ENCODE measurements at places on chromosomes 12 and 14.

DNA sequence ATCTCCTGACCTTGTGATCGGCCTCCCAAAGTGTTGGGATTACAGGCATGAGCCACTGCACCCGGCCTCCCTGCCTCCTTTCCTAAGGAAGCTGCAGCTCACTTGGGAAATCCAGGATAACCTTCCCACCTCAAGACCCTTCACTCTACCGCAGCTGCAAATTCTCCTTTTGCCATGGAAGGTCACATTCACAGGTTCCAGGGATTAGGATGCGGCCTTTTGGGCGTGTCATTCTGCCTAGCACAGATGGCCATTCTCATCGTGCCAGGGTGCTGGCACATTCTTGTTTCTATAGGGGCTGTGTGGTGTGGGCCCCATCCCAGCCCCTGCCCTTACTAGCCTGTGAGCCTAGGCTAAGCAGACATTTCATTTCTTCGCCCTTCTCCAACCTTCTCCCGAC is 219.9 kb downstream of the CHST11 start:
- no peak for DNase-seq

DNA sequence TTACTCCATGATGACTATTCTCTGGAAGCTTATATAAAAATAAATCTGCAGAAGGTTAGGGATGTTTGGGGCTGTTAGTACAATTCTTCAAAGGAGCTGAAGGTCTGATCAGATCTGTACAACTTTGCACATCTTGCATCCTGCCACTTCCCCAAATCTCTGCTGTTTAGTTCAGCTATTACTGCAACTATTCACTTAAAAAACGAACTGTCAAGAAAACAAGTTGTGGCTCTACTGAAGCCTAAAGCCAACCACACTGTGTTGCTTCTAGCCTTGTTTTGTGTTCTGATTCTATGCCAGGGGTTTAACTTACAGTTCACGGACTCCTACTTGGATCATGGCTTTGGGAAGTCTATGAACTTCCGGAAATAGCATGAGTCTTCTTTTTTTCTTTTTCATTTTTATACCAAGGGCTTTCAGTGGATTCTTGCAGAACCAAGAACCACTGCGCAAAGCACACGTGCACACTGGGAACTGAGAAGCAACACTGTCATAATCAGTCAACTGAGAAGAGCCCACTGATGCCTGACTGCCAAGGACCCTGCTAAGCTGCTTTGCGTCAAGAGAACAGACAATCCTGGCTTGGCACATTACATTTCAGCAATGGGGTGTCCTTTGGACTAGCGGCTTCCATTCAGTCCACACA is 66.3 kb upstream of the EEA1 start:
- DNase-seq, result no peak

DNA sequence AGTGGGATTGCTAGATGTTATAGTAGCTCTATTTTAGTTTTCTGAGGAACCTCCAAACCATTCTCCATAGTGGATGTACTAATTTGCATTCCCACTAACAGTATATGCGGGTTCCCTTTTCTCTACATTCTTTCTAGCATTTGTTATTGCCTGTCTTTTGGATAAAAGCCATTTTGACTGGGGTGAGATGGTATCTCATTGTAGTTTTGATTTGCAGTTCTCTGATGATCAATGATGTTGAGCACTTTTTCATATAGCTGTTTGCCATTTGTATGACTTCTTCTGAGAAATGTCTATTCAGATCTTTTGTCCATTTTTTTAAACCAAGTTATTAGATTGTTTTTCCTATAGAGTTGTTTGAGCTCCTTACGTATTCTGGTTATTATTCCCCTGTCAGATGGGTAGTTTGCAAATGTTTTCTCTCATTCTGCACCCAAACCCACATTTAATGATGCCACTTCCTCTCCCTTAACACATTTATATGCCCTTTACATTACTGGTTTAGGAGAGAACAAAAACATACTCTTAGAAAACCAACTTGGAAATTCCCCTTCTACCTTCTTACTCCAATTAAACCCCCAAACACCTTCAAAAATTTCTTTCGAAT is 48.2 kb downstream of the NELL2 start:
- DNase-seq, result no peak

GRCh38 chr12:52792185-52793029 is 3.5 kb downstream of the KRT3 start:
- no peak for DNase-seq

GRCh38 chr14:91159906-91160305 is 46.0 kb downstream of the DGLUCY start:
- DNase-seq, result no peak

DNA sequence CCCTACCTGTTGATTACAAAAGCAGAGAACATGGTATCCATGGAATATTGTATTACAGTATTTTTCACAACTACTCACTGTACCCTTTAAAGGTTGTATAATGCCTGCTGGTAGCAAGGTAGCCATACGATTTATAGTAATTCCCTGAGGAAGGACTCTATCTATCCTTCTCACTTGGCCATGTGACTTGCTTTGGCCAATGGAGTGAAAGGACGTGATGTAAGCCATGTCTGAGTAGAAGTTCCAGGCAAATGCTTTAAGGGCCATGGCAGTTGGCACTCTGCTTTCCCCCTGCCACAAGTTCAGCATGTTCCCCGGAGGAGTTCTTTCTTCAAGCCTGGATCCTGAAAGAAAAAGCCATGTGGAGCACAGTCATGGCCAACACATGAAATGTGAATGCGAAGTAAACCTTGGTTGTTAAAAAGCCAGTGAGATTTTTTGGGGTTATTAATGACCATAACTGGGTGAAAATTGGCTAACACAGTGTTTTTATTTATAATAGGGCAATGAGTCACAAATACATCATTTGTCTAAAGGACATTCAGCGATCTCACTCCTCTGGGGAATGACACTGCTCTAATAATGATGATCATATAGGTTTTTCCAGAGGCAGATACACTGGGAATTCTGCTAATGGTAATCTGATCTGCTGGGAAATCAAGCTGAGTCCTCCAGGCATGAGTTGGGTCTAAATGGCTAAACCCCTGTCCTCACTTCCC is 67.4 kb upstream of the SLC38A2 start:
- DNase-seq, result no peak

DNA sequence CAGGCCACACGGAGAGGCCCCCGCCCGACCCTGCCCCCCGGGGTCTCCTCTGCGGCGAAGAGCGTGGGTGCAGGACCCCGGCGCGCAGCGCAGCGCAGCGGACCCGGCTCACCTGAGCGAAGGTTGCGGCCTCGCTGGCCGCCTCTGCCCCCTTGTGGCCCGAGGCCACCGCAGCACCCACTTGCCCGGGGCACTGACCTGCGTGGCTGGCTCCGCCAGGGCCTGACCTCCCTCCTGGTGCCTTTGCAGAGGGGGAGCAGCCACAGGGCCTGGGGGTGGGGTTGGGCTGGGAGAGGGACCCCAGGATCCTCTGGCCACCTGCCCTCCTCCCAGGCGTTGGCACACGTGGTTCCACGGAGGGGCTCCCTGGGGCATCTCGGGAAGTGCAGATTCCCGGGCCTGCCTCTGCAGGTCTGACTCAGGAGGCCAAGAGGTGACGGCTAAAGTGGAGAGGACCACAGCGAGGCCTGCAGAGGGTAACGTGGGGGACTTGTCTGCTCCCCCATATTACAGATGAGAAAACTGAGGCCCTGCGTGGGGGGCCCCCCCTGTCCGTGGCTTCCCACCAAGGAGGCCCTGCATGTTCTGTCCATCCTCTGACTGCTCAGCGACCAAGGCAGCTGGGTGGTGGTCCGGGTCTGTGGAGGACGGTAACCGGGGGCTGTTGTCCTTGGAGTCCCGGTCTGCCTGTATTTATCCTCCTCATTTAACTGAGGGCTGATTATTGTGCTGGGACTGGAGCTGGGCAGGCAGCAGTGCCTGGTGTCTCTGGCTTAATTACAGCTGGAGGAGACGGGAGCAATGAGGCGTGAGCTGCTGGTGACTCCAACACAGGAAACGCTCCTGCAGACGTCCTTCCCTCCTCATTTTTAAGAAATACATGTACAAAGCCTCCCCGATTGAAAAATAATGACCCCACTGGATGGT is 67.9 kb upstream of the BEGAIN start:
- peak; percentile 53 for DNase-seq

DNA sequence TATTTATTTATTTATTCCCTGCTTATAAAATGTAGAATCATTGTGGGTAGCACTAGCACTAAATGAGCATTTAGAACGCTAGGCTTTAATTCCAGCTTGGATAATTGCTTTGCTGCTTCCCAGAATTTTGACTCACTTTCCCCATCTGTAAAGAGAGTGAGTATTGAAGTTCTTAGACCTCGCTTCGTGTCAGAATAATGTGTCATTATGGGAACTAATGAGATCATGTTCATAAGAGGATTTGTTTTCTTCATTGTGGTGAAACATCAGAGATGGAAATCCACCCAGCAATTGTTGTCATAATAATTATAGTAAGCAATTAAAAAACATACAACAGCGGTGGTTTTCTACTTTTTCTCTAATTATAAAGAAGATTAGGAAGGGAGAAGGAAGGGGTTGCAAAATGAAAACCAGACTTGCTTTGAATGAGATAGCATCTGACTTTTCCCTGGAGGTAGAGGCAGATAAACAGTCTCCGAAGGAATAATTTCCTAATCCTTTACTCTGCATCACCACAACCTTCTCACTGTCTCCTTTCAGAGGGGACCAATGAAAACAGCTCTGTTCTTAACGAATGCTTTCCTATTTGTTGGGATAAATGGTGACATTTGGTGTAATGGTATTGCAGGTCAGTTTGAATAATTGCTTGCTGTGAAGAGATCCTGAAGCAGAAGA is 86.8 kb upstream of the ARHGAP5 start:
- DNase-seq, result no peak

GRCh38 chr14:68246786-68247105 is 427.2 kb downstream of the RAD51B start:
- DNase-seq, result no peak

- DNase-seq, result no peak
These were observed 861.0 kb downstream of the RPS29 start for GRCh38 chr14:48725051-48725734.

- DNase-seq, result peak; percentile 32
These were observed 624 bp upstream of the PLEKHD1 start for GRCh38 chr14:69483765-69484443.

DNA sequence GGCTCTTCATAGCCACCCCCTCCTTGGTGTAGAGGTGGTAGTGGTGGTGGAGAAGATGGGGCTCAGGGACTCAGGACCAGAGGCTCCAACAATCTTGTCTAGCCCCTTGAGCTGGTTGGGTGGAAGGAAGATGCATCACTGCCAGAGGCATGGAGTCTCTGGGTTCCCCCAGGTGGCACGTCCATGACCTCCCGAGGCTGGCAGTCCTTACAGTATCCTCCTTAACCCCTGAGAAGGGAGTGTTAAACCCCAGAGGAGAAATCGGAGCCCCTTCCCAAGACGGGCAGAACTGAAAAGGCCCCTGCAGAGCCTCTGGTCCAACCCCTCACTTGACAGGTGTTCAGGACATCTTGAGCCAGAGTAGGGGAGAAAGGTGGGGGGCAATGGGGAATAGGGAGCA is 9.1 kb downstream of the KRT83 start:
- DNase-seq, result no peak

- no peak for DNase-seq
These were observed 878.9 kb upstream of the SEL1L start for GRCh38 chr14:82412545-82412944.

DNA sequence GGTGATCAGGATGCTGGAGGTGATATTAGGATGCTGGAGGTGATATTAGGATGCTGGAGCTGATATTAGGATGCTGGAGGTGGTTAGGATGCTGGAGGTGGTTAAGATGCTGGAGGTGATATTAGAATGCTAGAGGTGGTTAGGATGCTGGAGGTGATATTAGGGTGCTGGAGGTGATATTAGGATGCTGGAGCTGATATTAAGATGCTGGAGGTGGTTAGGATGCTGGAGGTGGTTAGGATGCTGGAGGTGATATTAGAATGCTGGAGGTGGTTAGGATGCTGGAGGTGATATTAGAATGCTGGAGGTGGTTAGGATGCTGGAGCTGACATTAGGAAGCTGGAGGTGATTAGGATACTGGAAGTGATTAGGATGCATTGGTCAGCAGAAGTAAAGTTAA is 101.4 kb downstream of the CALM1 start:
- no peak for DNase-seq
